Right ventricle myocardium inferior (tissue), 1 donor: ENCODE measurements at places on chromosomes 11 and 22. TPM values are rescaled to one million over a fixed set of nuclear protein-coding genes. Genes with fewer than 3 reads are reported as not detected.

The C22orf15 gene
- total RNA-seq: not detected

The OR52N5 gene
- not detected for total RNA-seq

GRCh38 chr22:20771918-20772625, 1.8 kb upstream of the SERPIND1 start:
- DNase-seq: no peak

The DEFB131B gene
- not detected for total RNA-seq

DNA sequence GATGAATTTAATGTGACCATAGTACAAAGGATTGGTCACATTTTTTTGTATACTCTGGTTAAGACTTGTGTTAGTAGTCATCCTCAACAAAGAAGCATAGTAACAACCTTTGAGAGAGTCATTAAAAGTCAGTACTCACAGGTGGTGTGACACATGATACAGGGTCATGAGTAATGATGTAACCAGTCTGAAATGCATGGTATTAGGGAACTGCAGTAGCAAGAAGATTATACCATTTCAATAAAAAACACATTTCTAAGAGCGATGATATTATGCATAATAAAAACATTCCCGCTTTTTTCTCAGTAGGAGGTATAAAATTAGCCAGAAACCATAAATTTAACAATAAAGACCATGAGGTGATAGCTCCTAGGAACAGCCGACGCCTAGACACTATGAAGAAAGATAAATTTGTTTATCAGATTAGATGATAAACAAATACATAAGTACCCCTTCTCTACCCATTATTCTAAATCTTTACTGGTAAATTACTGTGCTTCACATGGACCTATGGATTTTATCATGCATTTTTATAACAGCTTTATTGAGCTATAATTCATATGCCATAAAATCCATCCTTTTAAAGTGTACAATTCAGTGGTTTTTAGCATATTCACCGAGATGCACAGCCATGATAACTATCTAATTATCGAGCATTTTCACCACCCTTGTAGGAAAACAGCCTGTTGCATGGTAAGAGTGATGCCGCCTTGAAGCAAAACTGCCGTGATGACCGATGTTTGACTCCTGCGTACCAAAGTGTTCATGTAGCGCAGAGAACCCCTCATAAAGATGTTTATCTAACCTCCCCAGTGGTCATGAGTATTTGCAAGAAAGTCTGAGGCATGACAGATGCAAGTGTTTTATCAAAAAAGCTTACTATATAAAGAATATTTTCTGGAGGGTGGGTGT, 41.8 kb downstream of the TMPRSS5 start:
- DNase-seq: no peak

- no peak for DNase-seq
These were observed 19.5 kb downstream of the TSKU start for GRCh38 chr11:76802621-76803020.

The LRRC74B gene
- total RNA-seq: not detected

DNA sequence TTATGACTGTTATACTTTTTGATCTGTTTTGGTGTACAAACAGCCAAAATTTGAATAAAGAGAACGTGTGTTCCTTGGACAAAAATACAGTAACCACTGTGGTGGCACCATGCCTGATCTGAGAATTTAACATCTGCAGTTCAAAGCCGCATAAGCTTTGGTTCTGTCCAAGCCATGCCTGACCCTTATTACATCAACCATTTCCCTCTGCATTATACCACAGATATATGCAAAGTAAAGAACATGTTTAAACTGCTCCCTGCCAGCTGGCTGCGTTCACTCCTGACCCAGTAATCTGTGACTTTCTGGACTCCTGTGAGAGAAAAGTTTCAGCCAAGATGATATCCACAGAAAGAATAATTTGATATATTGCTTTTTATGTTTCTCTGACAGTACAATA, 890.5 kb upstream of the ANO3 start:
- no peak for DNase-seq

DNA sequence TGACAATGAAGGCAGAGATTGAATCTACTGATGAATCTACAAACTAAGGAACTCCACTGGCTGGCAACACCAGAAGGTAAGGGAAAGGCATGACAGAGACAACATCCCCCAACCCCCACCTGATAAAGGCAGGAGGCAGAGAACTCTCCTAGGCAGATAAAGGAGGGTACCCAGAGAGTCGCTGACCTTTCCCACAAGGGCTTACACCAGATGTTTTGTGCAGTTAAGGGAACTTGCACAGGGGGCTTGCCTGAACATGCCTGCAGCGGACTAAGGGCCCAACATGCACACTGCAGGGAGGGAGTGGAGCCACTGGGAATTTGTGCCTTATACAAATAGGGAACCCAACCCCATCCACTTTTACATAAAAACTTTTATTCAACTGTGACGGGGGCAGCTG, 1996.9 kb upstream of the RAG2 start:
- DNase-seq: no peak

DNA sequence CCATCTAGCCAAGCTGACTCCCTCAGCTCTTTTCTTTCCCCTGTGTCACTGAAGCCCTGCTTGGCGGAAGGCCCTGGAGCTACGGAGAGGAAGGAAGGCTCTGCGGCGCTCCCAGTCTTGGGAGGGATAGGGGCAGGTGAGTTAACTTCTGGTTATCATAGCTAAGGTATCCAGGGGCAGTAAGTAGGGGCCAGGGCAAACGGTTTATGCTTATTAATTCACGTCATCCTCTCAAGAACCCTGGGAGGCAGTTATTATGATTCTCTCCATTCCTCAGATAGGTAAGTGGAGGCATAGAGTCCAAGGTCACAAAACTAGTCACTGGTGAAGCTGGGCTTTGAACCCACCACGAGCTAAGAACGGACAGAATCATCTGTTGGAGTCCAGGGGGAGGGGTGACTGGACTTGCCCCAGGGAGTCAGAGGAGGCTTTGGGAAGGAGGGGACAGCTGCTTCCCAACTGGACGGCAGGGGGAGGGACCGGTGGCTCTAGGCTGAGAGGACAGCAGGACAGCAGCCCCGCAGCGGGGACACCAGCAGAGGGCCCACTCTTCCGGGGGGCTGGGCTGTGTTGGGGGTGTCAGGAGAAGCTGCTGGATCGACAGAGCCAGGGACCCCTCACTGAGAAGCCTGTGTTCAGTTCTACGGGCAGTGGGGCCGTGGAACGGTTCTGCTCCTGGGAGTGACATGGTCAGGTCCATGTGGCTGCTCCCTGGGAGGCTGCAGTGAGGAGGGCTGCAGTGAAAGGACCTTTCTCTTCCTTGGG, 3.5 kb downstream of the BAIAP2L2 start:
- DNase-seq: peak; percentile 43

DNA sequence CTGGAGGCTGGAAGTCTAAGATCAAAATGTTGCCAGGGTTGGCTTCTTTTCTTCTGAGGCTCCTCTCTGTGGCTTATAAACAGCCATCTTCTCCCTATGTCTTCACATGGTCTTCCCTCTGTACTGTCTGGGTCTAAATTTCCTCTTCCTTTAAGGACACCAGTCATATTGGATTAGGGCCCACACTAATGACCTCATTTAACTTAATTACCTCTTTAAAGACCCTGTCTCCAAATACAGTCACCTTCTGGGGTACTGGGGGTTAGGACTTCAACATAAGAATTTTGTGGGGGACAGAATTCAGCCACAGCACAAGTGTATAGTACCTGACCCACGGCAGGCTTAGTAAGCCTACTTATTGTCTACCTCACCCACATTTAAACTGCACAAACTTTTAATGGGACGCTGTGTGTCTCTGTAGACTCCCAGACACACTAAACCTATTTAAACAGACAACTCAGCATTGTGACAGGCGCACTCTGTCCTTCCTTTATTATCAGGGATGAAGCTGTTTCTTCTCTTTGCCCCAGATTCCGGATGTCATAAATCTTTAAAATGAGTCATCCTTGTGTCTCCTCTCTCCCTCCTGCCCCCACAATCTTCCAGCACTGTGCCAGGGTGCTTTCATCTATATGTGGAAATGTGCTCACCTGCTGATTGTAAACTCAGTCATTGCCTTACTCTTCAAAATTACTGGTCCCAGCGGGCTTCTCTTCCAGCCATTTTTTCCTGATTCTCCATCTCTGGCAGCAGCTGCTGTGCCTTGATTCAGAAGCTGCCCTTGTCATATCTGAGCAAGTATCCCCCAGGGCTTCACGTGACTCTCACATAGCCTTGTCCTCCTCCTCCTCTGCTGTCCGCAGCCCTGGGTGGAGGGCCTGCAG, 5.4 kb upstream of the MAPK8IP1 start:
- no peak for DNase-seq

- no peak for DNase-seq
These were observed 15.0 kb downstream of the EMSY start for GRCh38 chr11:76459846-76460245.

GRCh38 chr11:128645968-128646367, 47.9 kb upstream of the FLI1 start:
- DNase-seq: no peak

The CABP4 gene
- total RNA-seq: 1.1 TPM

- no peak for DNase-seq
These were observed 17.4 kb upstream of the OR9I1 start for GRCh38 chr11:58142761-58143160.

GRCh38 chr11:13065200-13065787, 56.2 kb downstream of the RASSF10 start:
- no peak for DNase-seq
